ENCODE measurements at places on chromosomes 6 and 20. TPM values are rescaled to one million over a fixed set of nuclear protein-coding genes. Genes with fewer than 3 reads are reported as not detected.

GSTA2 gene
- not detected for total RNA-seq

BLTP3A gene
- total RNA-seq, result 11.8 TPM

SKIC2 gene
- 38.3 TPM for total RNA-seq

MAPK13 gene
- total RNA-seq, result 1.9 TPM

MAD2L1BP gene
- total RNA-seq, result 30.9 TPM

CASS4 gene
- under 0.01 TPM for total RNA-seq

All from thoracic aorta endothelial cell (primary cell).